NCI-H2081 (cell line): ENCODE measurements at places on chromosomes 1 and 21.

- peak; percentile 18 for DNase-seq
Measured at GRCh38 chr1:28259934-28260802, 850 bp downstream of the SESN2 start.

- DNase-seq = no peak
Measured at GRCh38 chr1:84253036-84253435, 48.5 kb upstream of the SAMD13 start.

DNA sequence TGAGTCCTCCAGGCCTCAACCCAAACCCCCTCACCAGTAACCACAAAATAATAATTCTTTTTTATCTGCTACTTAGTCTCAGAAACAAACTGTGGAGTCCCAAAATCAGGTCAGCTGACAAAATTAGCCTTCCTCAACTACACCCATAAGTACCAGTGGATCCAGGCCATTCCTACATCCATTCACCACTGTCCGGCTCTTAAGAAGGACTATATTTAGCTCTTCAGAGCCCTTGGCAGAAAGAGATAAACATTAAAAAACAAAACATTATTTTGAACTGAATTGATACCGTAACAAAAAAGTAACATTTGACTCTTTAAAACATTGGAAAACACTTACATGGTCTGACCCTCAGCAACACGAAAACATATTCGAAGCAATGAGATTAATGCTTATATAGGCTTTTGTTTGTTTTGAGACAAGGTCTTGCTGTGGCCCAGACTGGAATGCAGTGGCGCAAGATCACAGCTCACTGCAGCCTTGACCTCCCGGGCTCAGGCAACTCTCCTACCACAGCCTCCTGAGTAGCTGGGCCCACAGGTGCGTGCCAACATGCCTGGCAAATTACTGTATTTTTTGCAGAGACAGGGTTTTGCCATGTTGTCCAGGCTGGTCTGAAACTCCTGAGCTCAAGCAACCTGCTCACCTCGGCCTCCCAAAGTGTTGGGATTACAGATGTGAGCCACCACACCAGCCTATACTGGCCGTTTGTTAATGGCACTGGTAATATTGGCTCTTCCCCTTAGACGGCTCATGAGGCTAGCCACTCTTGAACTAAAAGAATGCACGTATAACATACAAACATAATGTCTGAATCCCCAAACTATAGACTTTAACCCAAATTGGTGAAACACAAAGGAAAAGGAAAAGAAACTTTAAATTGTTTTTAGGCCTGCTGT, 330.7 kb downstream of the SMYD3 start:
- no peak for DNase-seq

- DNase-seq = no peak
Measured at GRCh38 chr1:18069903-18070302, 37.7 kb upstream of the IGSF21 start.

DNA sequence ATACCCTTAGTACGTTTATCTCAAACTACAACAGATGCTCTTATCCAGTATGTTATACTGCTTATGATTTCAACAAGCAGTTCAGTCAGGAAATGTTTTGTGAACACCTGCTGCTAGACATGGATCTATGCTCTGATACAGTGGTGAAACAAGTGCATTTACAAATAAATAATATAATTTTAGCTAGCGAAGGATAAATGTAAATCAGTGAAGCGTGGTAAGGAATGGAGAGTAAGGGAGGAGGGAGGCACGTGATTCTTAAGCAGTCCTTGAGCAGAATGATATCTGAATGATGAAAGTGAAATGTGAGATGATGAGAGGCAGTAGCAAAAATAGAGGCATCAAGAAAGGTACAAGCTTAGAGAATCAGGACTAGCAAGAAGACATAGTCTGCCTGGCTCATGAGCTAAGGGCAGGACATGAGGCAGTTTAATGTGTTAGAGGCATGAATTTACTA, 6.3 kb downstream of the TSNAX start:
- no peak for DNase-seq

DNA sequence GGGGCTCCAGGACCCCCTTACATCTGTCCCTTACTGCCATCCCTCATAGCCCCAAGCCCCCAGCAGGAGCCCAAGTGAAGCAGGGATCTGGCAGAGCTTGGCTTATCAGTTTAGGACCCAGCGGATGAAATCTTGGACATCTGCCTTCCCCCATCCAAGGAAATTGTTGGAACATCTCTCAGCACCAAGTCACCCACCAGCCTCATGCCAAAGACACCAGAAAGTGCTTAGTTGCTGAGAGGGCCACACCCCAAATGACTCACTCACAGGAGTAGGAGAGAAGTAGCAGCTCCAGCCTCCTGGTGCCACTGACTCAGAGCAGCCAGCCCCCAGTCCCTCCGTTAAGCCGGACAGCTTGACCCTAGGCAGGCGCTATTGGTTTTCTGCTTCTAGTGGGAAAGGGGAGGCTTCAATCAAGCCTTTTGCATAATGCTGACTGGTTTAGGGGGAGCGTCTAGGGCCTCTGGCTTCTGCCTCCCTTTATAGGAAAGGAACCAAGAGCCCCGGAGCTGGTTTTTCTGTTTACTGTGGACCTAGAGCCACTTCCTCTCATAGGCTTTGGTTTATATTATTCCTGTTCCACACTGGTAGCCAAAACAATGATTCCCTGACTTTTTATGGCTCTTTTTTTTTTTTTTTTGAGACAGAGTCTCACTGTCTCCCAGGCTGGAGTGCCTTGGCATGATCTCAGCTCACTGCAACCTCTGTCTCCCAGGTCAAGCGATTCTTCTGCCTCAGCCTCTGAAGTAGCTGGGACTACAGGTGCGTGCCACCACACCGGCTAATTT, 114.2 kb upstream of the IPO9 start:
- DNase-seq = no peak
